ENCODE measurements at places on chromosomes 16 and 17. TPM values are rescaled to one million over a fixed set of nuclear protein-coding genes. Genes with fewer than 3 reads are reported as not detected.

- H3K36me3 ChIP-seq, result no peaks in the 10 kb centered on the region
- peaks cover 15% of the 10 kb centered on the region for H3K4me1 ChIP-seq
- no peak for DNase-seq
- H3K4me3 ChIP-seq, result no peak overlapping the region
Observed at GRCh38 chr17:32398946-32399345, 45.4 kb upstream of the PSMD11 start.

- H3K27ac ChIP-seq, result peak within 1 kb of the TSS; percentile 5
- H3K4me1 ChIP-seq, result peaks cover 16% of the 10 kb centered on the region
- no peak within 1 kb of the TSS for H3K4me3 ChIP-seq
- H3K27me3 ChIP-seq, result no peaks in the 10 kb centered on the region
- H3K36me3 ChIP-seq, result no peaks in the 10 kb centered on the region
Observed at GRCh38 chr16:4787627-4788482, at the start of gene SEPTIN12. TSS of gene SEPTIN12 (minus strand) at chr16:4788345. CDS start at chr16:4787645, 700 bp downstream.

GRCh38 chr17:64087252-64088005, 42.5 kb downstream of the ERN1 start:
- H3K36me3 ChIP-seq, result no peaks in the 10 kb centered on the region
- H3K27ac ChIP-seq, result no peak overlapping the region
- no peak overlapping the region for H3K4me3 ChIP-seq

GRCh38 chr17:1322014-1322428, 42.6 kb downstream of the TRARG1 start:
- no peak overlapping the region for H3K27ac ChIP-seq
- peaks cover 3% of the 10 kb centered on the region for H3K27me3 ChIP-seq
- no peaks in the 10 kb centered on the region for H3K36me3 ChIP-seq
- no peaks in the 10 kb centered on the region for H3K4me1 ChIP-seq

HYDIN gene
- 0.95 TPM for total RNA-seq

CEP112 gene
- total RNA-seq, result 10.9 TPM

Measured in cardiac muscle cell (in vitro differentiated cells and primary cell).